HCT116 (cell line): ENCODE measurements at places on chromosomes 13 and 19. TPM values are rescaled to one million over a fixed set of nuclear protein-coding genes. Genes with fewer than 3 reads are reported as not detected.

NTF4 gene
- total RNA-seq: 1.7 TPM

GRCh38 chr19:30565636-30566035 lies 193.5 kb downstream of the ZNF536 start:
- H3K27me3 ChIP-seq: no peaks in the 10 kb centered on the region
- no peaks in the 10 kb centered on the region for H3K4me1 ChIP-seq
- H3K4me3 ChIP-seq: no peak overlapping the region
- DNase-seq: no peak

DNA sequence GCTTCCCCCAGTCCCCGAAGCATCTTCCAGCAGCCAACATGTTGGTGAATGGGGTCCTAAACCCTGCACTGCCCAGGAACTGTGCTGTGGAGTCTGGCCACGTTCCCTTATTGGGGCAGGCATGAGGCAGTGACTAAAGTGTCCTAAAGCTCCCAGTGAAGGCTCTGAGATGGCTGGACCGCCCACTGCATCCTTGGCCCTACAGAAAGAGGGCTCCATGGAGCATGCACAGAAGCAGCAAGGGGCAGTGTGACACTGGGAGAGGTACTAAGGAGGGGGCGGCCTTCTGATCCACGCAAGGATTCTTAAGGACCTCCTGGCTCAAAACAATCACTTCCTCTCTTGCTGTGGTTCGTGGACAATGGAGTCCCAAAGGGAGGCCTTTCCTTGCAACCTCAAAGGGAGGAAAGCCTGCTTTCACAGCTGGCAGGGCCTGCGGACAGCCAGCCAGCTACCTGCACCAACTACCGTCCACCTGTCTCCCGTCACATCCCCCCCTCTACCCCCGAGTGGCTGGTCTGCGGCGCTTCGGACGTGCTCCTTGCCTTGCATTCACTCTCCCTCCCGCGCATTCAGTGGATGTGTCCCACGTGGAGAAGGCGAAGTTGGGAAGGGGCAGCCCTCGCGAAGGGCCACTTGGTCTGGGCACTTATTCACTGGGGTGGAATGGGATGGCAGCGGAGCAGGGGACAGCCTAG lies 63.9 kb upstream of the STARD13 start:
- H3K4me1 ChIP-seq: peaks cover 7% of the 10 kb centered on the region; the same call in 1 of the 2 replicates
- H3K36me3 ChIP-seq: no peaks in the 10 kb centered on the region
- no peaks in the 10 kb centered on the region for H3K27me3 ChIP-seq
- H3K4me3 ChIP-seq: peak overlapping the region; percentile 79
- DNase-seq: no peak
- peak overlapping the region; percentile 58; the same call in 1 of the 2 replicates for H3K27ac ChIP-seq

DNA sequence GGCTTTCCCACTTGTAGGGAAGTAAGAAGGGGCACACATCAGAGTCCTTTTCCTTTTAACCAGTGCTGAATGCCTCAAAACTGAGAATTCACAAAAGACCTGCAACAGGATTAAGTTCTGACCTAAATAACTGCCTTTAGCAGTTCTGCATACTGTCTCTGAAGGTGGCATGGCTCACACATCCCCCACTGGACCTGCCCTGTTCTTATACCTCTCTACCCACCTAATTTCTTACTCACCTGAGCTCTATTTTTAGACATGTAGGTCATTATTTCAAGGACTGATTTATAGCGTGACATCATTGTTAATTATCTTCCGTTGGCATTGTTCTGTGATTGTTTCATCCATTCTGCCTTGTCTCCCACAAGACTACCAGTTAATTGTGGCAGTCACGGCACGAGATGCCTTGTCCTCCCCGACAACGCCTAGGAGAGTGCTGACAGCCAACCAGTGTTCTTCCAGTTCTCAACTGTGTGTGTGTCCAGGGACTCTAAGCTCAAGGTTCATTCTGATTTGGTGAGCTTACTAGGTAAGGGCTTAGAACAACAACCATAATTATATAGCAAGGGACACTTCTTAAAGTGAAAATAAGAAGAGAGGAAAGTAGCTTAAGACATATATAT lies 27.1 kb upstream of the UBL3 start:
- no peaks in the 10 kb centered on the region for H3K36me3 ChIP-seq
- no peaks in the 10 kb centered on the region for H3K4me1 ChIP-seq
- no peak for DNase-seq
- no peak overlapping the region for H3K27ac ChIP-seq
- peaks cover 12% of the 10 kb centered on the region; the same call in 1 of the 2 replicates for H3K27me3 ChIP-seq

DNA sequence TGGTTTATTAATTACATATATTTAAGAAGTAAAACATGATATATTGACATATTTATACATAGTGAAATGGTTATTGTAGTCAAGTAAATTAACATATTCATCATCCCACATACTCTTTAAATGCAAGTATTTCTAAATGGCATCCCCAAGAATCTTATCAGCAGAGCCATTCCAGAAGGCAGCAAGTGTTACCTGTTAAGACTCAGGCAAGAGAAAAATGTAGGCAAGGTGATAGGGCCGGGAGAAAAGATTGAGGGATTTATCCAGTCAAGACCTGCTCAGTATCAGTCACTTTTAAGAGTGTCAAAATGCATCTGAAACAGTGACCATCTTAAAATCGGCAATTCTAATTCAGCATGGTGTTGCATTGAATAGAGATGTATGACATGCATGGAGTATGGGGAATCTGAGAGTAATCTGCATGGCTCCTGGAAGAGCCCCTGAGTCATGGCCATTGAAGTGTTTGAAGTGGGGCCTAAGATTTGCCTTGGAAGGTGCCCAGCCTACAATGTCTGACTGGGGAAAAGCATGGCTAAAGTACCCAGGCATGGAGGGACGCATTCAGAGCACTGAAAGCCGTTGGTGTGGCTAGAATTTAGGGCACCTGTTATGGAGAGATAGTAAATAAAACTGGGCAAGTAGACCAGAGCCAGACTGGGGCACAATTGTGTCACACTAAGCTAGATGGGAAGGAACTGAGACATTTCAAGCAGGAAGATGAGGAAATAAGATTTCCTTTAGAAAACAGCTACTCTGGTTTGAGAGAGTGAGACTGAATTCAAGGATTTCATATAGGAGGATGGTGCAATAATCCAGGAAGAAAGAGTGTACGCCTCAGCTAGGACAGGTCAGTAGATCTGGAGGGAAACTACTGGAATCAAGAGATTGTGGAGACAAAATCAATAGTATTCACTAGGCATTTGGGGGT lies 25.0 kb upstream of the C1QTNF9B start:
- peaks cover 33% of the 10 kb centered on the region for H3K27me3 ChIP-seq
- no peaks in the 10 kb centered on the region for H3K4me1 ChIP-seq

- peaks cover 4% of the 10 kb centered on the region; the same call in 1 of the 2 replicates for H3K4me1 ChIP-seq
- DNase-seq: no peak
- no peaks in the 10 kb centered on the region for H3K36me3 ChIP-seq
- no peak overlapping the region for H3K27ac ChIP-seq
- no peaks in the 10 kb centered on the region for H3K27me3 ChIP-seq
Observed at GRCh38 chr13:97021241-97021640, 27.0 kb upstream of the OXGR1 start.
